ENCODE measurements at places on chromosomes 1 and 21. TPM values are rescaled to one million over a fixed set of nuclear protein-coding genes. Genes with fewer than 3 reads are reported as not detected.

GRCh38 chr1:230596306-230596705 lies 46.0 kb upstream of the COG2 start:
- DNase-seq: no peak

GLMP gene
- polyA plus RNA-seq: 12.7 TPM

NPPA gene
- polyA plus RNA-seq: 0.86 TPM

DNA sequence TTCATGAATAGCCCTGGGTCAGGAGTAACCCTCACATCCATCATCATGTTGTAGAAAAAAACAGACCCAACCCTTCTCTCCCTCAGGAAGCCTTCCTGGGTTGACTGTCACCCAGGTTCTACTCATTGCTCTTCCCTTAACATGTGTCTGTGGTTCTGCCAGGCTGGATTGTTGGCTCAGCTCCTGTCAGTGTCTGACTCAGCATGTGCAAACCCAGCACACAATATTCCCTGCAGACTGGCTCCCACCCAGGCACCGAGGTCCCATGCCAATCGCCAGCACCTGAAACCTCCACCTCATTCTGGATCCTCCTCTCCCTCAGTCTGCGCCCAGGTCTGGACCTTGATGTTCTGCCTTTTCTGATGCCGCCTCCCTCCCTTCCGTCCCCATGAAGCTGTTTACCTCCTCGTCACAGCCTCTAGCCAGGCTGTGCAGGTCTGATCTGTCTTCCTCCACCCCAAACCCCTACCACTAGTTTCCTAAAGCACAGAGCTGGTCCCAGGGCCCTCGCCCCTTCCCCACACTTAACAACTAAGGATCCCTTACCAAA lies 4.3 kb upstream of the S100A8 start:
- no peak for DNase-seq

COL8A2 gene
- polyA plus RNA-seq: 14.7 TPM

NTNG1 gene
- polyA plus RNA-seq: not detected

DNA sequence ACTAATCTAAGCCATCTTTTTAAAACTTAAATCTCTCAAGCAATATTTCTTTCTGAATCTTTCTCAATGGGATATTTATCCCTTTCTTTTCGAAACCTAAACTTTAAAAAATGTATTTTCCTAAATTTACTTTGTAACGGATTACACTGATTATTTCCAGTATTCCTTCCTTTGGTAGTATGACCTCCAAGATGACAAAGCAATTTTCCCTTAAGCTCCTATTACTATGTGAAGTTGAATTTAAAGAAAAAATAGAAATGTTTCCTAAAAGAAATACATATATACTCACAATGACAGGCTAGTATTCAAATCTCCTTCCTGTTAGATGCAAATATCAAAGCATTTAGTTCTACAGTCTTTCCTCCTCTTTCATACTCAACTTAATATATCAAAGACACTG lies 15.8 kb downstream of the SCAF4 start:
- no peak for DNase-seq

ATF3 gene
- polyA plus RNA-seq: not detected

DNA sequence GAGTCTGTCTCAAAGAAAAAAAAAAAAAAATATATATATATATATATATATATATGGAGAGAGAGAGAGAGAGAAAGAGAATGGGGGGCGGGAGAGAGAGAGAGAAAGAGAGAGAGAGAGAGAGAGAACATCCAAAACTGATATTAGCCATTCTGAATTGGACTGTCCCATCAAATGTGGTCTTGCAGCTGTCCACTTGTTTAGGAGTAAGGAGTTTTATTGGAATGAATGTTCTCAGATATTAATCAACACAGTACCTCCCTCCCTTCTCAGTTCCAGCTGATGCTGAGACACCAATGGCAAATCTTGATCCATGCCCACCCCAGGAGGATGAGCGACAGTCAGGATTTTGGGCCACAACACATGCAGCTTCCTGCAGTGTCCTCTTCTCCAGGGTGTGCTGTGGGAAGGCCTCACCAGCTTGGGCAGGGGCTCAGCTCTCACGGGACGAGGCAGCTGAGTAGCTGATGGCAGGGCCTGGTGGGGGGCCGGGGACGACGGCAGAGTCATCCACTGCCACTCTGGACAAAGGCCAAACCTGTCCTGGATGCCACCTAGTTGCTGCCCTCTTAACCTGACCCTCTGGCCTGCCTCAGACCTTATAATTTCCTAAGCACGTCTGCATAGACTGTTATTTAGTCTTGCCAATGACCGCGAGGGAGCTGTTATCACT lies 9.3 kb upstream of the CLDN14 start:
- DNase-seq: no peak

AVPR1B gene
- 0.59 TPM for polyA plus RNA-seq

- DNase-seq: no peak
Observed at GRCh38 chr1:205437570-205437969, 15.7 kb upstream of the LEMD1 start.

Measured in muscle of arm (tissue), 14 donors.